Stimulated activated CD8-positive, alpha-beta memory T cell treated with anti-CD3 and anti-CD28 coated beads, Interleukin-15, amount 100 ng/mL, for 48 hours (primary cell): ENCODE measurements at places on chromosomes 3 and 15.

DNA sequence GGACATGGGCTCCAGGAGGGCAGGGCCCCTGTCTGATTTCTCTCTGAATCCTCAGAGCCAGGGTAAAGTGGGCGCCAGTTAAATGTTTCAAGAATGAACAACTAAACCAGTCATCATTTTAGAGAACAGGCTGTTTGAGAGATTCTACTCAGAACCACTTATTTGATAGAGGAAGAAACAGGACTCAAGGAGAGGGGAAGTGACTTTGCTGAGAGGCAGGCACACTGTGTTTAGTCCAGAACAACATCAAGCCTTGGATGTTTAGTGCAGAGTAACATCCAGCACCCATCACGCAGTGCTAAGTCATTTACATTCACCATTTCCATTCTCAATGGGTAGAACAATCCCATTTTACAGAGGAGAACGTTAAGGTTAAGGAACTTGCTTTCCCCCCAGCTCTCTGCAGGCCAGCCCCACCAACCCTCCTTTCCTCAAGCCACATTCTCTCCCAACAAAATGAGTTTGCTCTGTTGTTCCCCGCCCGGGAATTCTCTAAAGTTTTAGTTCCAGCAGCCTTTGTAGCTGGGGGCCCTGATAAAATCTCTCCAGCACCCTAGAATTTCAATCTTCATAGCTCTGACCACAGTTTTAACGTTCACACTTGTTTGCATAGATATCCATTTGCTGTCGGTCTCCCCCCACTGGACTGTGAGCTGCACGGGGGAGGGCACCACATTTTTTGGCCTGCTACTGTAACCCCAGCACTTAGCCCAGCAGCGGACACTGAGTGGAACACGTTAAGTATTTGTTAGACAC, 962 bp downstream of the NMNAT3 start:
- DNase-seq, result no peak

- no peak for DNase-seq
Measured at GRCh38 chr3:126748701-126749546, 44.9 kb downstream of the CHCHD6 start.

GRCh38 chr3:56484122-56484521, 15.9 kb upstream of the ERC2 start:
- DNase-seq, result no peak

DNA sequence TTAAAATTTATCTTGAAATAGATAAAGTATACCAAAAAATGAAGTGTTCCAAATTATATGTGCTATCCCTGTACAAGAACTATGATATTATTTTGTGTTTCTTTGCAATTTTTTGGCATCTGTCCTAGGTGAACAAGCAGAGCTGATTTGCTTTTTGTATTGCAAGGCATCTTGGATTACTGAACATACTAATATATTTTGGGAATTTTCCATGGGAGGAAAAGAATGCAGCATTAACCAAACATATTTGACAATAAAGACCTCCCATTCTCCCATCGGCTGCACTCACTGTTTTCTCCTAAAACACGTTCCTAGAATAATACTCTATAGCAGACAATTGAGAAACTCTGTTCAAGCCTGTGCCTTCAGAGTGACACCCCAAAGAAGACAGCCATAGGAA, 265.1 kb upstream of the ALCAM start:
- no peak for DNase-seq

DNA sequence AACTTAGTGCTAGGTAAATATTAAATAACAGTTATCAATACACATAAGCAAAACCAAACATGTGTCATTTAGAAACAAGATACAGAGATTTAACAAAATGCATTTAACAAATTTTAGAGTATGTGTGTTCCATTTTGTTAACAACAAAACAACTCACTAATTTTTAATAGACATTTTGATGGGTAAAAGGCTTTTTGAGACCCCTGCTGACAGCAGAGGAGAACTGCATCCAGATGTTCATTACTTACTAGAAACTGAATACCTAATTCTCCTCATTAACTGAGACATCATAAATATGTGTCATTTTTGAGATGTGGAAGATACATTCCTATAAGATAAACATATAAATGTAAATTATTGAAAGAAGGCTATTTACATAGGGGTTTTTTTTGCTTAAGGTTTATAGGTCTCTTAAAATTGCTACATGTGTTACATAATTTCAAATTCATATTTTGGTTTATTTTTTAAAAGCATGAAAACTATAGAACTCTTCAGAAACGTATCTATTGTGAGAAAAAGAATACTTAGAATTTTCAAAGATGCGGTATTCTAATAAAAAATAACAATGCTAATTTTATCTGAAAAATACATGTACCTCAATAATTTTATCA, 1009.8 kb downstream of the TUSC7 start:
- no peak for DNase-seq

DNA sequence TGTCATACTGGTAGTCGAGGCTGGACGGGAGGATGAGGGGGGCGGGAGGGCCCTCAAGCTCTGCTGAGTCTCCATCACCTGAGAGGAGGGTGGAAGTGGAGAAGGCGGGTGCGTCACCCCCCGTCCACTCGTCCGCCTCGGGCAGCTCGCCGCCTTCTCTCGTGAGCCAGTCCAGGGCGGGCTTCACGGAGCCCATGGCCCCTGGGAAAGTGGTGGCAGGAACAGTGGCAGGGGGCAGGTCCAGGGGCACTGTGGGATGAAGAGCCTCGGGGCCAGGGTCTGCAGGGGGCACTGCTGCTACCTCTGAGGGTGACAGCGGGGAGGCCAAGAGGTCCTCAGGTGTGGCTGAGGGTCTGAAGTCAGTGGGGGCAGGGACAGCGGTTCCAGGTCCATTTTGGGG, 10.3 kb downstream of the PLXNB1 start:
- no peak for DNase-seq
